ENCODE measurements at places on chromosomes 7 and 10.

DNA sequence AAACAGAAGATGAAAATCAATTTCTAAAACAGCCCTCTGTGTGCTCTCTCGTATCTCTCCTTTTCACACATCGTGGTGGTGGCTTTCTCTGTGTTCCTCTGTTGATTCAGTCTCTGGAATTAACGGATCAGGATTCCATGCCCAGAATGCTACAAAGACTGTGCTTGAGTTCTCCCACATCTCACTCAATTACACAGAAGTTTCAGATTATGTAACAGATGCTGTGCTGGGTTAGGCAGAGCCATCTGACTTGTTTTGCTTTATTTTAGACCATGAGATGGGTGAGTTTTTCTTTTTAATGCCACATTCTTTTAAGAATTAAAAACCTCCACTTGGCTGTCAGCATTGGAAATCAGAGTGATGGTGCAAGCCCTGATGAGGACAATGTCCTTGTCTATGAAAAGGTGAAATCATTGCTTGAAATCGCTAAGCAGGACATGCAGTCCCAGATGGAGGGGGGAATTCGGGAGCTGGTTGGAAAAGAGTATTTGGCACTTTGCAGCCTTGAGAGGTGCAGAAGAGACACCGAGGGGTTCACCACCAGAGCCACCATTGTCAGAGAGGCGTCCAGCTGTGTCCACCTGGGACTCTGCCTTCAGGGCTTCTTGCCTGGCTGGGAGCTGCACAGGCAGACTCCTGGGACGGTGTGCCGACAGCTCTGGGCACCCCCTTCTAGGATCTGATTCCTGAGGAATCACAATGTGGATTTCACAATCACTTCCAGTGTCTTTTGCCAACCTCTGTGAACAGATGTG, 80.4 kb downstream of the EGFR start:
- DNase-seq: no peak

GRCh38 chr7:135965602-135966001, 11.6 kb downstream of the MTPN start:
- DNase-seq: no peak

DNA sequence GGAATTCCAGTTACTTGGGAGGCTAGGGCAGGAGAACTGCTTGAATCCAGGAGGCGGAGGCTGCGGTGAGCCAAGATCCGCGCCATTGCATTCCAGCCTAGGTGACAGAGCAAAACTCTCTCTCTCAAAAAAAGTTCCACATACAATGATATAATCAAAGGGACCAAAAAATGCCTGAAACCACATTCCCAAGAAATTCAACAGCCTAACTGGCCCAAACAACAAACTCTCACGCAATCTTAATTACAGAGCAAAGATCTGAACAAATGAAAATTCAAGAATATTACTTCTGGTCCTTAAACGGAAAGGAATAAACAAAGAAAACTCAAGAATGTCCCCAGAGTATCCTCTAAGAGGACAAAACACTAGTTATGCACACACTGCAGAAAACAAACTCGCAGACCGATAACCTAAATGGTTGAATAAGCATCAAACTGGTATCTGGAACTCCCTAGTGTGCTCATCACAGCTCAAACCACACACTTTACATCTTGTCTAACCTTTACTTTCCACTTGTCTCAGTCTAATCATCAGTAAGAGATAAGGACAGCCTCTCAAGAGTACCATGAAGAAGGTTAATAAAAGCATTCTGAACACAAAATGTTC, 3.7 kb downstream of the OGA start:
- no peak for DNase-seq

- DNase-seq: no peak
Observed at GRCh38 chr10:122475591-122476332, 14.4 kb downstream of the HTRA1 start.

- DNase-seq: no peak
Observed at GRCh38 chr7:147586526-147586925, 1004.0 kb upstream of the C7orf33 start.

DNA sequence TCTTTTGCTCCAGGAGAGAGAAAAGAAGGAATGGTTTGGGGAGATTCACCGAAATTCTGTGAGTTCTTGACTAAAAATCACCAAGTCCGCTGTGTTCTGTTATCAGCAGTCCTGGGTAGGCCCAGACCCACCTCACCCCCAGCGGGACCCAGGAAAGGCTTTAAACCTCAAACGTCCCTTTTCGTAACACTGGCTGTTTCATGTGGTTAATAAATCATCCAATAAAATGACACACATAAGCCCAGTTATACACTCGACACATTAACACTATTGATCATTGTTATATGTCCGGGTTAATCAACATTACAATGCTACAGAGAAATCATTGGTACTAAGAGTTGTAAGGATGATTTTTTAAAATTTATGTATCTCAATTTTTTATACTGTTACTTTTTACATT, 25.2 kb downstream of the DIP2C start:
- DNase-seq: no peak

DNA sequence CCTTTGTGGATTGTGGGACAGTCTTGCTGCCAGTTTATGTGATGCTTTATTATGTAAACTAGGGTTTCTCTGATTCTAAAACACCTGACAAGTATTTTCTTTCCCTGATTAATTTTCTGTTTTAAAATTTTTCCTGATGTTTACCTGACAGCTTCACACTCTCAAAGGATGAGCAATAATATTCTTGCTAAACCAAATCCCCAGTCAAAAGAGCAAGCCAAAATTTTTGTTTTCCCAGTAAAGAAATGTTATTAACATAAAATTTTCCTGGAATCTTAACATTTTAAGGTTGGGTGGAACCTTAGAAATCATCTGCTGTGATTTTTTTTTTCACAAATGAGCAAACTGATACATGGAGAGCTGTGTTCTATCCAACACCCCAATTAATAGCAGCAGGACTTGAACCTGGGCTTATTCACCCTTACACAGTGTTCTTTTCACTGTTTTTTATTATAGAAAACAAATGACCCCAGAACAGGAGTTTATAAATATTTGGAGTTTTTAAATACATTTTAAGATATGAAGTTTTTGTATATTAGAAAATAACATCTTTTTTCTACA, 185.2 kb upstream of the VIPR2 start:
- DNase-seq: no peak

GRCh38 chr10:58771863-58772262, 259.2 kb downstream of the BICC1 start:
- no peak for DNase-seq

DNA sequence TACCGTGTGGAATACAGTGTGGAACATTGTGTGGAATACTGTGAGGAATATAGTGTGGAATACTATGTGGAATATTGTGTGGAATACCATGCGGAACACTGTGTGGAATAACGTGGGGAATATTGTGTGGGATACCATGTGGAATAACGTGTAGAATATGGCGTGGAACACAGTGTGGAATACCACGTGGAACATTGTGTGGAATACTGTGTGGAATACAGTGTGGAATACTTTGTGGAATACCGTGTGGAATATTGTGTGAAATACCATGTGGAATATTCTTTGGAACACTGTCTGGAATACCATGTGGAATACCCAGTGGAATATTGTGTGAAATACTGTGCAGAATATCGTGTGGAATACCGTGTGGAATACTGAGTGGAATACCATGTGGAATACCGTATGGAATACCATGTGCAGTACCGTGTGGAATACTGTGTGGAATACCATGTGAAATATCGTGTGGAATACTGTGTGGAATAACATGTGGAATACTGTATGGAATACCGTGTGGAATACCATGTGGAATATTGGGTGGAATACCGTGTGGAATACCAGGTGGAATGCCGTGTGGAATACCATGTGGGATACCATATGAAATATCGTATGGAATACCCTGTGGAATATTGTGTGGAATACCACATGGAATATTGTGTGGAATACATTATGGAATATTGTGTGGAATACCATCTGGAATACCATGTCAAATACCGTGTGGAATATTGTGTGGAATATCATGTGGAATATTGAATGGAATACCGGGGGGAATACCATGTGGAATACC, 133.1 kb upstream of the CHST15 start:
- no peak for DNase-seq

GRCh38 chr10:89217057-89217990, 10.2 kb upstream of the CH25H start:
- DNase-seq: peak; percentile 44

- no peak for DNase-seq
Observed at GRCh38 chr10:4136121-4136520, 351.1 kb upstream of the KLF6 start.

DNA sequence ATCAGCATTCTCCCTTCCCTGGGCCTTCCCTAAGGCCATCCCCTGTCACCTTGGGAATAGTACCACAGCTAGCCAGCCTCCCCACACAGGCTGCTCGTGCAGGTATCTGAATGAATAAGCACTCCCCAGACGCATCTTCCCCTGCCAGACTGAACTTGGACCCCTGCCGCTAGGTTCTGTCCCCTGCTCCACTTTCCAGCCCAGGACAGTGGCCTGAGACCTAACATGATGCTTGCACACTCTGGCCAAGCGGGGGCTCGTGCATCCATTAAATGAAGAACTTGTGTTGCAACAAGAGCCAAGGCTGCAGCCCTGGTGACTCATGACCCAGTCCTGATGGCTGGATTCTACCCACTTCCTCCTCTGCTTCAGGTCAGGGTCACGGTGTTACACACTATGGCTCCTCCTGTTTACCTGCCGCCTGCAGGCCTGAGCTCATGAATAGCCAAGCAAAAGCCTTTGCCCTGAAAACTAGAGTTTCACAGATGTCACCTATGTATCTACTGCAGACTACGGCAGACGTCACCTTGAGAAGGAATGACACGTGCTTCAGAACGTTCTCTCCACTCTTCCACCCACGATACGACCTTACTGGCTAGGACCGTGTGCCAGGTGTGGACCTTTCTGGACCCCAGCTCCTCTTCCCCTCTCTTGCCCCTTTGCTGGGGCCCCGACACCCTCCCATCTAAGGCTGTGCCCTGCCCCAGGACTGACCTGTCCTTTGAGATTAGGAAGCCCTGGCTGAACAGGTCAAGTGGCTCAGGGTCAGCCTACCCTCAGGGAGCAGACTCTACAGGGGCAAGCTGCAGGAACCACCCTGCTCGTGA, 6.5 kb downstream of the ASB13 start:
- DNase-seq: no peak

DNA sequence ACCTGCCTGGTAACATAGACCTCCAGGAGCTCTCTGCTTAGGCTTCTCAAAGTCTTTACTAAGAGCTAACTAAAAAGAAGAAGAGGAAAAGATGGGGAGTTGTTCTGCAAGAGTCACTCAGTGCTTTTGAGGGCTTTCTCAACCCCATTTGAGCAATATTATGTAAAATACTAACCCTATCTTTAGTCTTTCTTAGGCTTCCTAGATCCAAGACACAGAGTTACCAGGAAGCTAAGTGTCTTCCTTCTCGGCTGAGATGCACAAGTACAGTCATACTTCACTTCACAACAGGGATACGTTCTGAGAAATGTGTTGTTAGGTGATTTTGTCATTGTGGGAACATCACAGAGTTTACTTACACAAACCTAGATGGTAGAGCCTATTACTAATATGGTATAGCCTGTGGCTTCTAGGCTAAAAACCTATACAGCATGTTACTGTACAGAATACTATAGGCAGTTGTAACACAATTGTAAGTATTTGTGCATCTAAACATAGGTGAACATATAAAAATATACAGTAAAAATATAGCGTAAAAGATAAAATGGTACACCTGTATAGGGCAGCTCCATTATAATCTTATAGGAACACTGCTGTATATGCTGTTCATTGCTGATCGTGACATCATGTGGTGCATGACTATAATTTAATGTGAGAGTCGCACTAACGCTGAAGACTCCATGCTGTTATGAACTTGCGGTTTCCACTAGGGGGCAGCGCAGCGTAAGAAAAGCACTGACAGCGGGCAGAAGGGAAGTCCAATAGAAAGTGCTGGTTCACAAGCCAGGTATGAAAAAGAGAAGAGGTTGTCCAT, 16.3 kb downstream of the ANKRD22 start:
- DNase-seq: peak; percentile 69

GRCh38 chr7:127252778-127253280, at the start of gene GRM8:
Gene GRM8 (minus strand): TSS chr7:127252941.
- DNase-seq: no peak

GRCh38 chr10:21503542-21503941, 21.9 kb downstream of the SKIDA1 start:
- no peak for DNase-seq

- no peak for DNase-seq
Observed at GRCh38 chr7:114302858-114303257, 111.8 kb upstream of the FOXP2 start.

DNA sequence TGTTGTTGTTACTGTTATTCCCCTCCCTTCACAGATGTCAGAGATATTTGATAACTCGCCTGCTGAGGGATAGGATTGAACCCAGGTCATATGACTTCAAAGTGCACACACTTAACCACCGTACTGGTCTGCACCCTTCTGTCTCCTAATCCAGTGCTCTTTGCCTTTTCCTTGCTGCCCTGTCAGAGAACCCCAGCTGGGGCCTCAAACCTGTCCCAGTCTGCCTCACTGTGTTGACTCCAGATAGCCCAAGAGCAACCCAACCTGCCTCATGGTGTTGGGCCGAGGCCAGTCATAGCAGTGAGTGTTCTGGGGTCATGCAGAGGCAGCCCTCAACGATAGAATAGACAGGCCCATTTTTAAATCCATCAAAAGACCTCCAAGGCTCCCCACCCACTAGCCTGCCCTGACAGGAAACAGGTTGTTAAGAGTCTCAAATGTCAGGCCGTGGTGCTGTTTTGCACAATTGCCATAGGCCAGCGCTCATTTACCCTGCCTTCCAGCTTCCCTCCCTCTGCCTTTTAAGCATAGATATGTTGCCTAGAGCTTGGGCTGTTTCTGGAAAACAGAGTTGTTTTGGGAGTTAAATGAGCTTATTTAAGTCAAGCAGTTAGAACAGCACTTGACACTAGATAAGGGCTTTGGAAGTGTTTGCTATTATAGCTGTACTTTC, 37.0 kb upstream of the PDCD4 start:
- DNase-seq: no peak

DNA sequence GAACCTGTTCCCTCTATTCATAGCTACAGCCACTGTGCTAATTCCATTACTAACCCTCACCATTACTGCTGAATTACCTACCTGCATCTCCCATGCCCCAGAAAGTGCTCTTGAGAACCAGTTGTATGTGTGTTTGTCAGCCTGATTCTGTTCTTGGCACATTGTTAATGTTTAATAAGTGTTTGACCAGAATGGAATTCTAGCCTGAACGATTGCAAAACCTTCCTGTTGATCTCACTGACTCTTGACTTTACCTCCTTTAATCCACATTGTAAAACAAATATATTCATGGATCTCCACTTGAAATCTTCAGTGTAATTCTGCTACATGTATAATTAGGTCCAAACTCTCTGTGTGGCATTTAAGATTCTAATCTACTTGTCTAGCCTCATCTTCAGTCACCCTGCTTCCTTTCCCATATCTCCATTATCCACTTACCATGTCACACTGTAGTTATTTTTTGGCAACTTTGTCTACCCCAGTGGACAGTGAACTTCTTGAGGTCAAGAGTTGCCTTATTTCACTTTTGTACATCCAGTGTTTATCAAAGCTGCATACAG, 4.9 kb downstream of the ZNF277 start:
- DNase-seq: no peak
